ENCODE measurements at places on chromosomes 4 and X.

DNA sequence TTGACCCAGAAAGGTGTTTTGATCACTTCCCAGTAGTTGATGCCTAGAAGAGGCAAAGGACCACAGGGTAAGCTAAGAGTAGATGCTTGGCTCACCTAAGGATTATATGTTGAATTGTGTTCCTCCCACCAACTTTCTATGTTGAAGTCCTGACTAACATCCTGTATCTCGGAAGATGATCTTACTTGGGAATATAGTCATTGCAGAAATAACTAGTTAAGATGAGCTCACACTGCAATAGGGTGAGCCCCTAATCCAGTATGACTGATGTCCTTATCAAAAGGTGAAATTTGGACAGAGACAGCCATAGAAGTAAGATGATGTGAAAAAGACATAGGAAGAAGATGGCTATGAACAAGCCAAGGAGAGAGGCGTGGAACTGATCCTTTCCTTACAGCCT lies 3.3 kb upstream of the HMGB2 start:
- DNase-seq = no peak

DNA sequence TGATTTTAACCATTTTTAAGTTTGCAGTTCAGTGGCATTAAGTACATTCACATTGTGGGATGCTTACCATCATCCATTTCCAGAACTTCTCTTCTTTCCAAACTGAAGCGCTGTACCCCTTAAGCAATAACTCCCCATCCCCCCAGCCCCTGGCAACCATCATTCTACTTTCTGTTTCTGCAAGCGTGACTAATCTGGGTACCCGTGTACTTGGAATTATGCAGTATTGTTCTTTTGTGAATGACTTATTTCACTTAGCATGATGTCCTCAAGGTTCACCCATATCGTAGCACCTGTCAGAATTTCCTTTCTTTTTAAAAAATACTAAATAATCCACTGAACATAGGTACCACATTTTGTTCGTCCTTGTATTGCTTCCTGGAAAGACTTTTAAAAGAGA lies 32.9 kb downstream of the USP9X start:
- no peak for DNase-seq

DNA sequence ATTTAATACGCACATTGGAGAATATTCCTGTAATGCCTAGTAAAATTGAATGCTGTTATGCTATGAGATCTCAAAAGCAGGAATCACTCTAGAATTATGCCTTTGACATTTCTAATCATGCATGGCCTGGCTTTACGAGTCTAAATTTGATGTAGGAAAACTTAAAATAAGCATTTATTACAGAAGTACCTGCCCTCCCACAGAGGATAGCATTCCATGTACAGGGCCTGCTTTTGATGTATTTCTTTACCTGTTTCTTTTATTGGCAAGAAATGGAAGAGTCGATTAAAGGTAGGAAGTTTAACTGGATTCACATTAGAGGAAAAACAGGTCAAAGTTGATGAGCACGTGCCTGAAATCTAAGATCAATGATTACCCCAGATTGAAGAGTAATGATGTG lies 219.5 kb downstream of the PCDH7 start:
- DNase-seq = no peak

DNA sequence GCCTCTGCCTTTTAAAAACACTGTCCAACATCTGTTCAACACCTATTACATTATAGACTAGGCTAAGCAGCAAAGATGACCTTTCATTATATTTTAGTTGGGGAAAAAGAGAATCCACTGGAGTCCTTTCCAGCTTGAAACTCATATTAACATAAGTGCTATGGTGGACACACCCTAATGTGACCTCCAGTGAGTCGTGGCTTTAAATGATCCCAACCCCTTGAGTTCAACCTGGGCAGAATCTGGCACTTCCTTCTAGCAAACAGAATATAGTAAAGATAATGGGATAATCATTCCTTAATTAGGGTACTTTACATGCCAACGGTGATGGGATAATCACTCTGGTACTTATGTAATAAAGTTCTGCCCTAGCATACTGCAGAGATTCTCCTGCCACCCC lies 162.6 kb downstream of the MAB21L2 start:
- DNase-seq = no peak

DNA sequence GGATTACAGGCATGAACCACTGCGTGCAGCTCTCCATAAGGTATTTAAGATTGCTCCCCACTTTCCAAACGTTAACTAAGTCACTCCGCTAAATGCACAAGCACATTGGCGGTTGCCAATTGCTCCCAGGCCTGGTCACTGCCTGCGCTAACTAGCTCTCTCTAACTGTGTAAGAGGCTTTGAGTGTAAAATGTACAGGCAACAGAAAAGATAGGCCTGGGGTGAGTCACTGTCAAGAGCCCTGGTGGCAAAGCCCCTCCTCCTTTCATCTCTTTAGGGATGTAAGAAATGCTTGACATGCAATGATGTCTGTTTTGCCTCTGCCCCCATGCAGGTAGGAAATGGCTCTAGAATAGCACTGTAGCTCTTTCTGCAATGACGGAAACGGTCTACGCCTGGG lies 329.7 kb upstream of the GATB start:
- peak; percentile 88 for DNase-seq

GRCh38 chr4:125008676-125009075 lies 296.1 kb upstream of the ANKRD50 start:
- DNase-seq = no peak

DNA sequence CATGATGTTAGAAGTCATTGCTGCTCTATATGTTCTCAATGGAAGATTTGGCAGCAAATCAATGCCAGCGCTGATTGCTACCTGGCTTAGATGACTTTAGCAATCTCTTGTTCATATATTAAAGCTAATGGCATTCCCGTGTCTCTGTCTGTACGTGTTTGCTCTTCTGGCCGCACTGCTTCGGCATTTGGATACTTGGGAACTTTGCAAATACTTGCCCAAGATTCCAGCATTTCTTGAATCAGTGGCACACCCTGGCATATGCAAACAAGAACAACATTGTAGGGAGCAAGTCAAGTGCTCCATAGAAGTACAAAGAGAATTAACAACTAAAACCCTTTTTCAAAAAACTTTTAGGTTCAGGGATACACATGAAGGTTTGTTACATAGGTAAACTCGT lies 128.9 kb upstream of the TMEM164 start:
- DNase-seq = no peak

DNA sequence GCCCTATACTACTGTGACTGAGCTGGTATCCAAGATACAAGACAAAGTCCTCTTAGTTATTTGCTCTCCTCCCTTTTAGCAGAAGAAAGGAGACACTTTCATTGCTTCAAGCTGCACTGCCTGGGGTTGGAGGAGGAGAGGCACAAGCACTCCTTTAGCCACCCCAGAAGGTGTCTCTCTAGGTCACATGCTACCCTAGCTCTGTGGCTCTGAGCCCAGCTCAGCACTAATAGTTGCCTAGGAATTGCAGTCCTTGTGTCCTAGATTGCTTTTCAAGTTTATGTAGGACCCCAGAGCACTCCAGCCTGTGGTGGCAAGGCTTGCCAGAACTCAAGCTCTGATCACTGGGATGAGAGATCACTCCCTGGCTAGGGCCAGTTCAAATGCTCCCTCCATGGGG lies 24.4 kb upstream of the LHFPL1 start:
- DNase-seq = no peak
